ENCODE measurements at places on chromosomes 5 and 9.

GRCh38 chr9:112119225-112120029 is 55.7 kb downstream of the SUSD1 start:
- no peak for DNase-seq

DNA sequence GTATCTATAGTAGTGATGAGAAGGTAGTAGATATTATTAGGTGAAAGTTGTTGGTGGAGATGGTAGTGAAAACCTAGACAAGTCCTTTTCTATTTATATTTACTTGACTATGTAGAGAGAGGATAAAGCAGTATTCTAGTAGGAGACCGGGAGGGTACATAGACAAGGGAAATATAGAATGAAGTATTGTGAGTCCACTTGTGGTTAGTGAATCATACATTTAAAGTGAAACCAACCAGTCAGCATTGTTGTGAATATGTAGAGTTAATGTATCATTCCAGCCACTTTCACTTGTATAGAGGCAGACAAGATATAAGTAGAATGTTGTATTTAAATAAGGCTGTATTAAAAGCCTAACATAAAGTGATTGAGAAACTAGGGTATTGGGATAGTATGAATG is 1711.3 kb upstream of the ACO1 start:
- DNase-seq, result no peak

DNA sequence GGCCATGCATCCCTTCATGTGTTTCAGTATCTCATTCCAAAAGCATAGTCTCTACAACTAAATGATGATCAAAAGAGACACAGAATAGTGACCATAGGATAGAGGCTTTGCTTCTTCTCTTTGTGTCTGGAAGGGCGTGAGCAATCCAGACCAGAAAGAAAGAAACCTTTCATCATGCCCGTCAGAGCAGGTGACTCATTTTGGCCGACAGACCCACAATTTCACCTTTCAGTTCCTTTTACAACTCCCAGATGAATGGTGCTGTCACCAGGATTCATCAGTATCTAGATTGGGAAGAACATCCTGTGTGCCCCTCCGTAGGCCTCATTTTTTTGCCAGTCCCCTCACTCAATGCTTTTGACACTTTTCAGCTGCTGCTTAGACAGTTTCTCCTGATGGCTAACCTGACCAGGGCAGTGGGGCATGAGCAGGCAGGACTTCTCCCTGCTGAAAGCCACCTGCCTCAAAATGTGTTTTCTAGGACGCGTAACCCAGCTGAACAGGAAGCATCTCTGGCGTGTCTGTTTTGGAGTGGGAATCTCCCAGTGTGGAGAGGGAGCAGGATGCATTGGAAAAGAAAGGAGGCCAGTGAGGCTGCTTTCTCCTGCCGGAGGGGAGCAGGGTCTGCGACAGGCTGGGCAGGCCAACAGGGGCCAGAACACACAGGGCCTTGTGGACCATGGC is 21.2 kb downstream of the ABLIM3 start:
- no peak for DNase-seq

DNA sequence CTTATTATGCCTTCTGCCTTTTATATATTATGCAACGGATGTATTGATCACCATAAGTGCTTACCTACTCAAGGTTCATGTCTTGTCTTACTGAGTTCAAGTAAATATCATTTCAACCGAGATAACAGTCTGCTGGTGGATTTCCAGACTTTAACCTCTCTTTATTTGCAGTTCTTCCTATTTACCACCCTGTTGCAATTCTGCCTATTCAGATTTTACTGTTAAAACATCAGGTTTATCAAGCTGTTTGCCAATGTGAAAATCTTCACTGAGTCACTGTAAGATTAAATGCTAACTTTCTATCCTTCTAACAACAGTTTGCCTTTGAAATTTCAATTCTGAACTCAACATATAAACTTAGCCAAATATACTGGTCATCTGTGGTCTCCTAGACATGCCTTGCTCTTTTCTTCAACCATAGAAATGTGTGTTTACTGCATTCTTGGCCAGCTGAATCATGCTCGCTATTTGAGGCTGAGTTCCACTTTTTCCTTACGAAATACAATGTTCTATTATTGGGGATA is 471.7 kb upstream of the RORB start:
- DNase-seq, result no peak

GRCh38 chr5:179536676-179537075 is 13.7 kb upstream of the RUFY1 start:
- DNase-seq, result no peak

DNA sequence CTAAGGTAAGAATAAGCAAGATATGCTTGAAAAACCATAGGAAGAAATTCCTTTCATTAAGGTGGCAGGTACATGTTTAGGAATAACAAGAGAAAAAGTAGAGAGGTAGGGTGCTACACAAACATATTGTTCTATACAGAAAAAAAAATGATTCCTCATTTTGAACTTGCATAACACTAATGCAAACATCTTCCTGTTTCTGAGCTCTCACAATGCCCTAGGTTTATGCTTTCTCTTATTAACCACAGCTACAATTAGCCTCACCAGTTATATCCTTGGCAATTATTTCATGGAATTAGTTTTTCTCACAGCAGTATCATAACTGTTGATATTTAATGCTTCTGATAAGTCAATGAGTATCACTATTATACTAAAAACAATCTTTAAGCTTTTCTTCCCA is 20.7 kb downstream of the CEMIP2 start:
- no peak for DNase-seq

- DNase-seq, result no peak
These were observed 734 bp downstream of the SKP1 start for GRCh38 chr5:134175921-134176510.

- DNase-seq, result peak; percentile 84
These were observed 111.8 kb downstream of the CARTPT start for GRCh38 chr5:71830681-71831539.

DNA sequence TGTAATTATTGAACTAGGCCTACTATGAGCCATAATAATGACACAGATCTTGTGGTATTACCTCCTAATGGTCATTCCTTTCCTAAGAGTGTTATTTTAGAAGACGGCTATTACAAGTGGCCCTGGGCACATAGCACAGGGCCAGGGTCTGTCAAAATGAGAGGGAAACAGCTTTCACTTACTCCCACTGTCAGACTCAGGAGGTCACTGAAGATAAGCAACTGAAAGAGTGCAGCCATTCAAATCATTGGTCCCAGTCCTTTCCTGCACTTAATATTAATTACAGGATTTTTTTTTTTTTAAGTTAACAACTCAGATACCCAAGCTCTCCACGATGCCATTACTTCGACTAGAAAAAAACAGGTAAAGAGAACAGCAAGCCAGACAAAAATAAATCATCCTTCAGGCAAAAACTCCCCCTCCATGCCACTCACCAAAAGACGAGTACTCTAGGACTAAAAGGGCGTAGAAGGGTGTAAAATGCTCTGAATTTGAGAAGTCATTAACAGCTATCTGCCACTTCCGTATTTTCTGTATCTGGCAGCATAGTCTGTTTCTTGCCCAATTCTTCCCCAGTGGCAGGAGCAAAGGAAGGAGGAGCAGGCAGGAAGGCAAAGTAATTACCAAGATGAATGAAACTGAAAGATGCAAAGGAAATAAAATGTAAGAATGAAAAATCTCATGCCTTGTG is 87.4 kb downstream of the ZNF608 start:
- DNase-seq, result no peak

DNA sequence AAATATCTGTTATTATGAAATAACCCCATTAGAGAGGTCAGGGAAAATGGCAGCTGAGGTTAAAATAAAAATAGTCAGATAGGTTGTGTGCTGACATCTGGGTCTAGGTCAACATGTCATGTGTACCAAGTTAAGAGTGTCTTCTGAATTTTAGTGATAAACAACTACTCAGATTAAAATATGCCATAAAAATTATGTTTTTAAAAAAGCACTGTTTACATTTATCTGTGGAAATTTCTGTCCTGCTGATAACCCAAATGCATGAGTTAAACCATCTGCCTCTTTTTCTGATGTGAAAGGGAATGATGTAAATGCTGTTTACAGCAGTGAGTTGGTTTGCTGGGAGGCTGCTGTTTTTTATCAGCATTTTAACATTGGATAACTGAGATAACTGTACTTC is 361.2 kb upstream of the TARS1 start:
- no peak for DNase-seq

DNA sequence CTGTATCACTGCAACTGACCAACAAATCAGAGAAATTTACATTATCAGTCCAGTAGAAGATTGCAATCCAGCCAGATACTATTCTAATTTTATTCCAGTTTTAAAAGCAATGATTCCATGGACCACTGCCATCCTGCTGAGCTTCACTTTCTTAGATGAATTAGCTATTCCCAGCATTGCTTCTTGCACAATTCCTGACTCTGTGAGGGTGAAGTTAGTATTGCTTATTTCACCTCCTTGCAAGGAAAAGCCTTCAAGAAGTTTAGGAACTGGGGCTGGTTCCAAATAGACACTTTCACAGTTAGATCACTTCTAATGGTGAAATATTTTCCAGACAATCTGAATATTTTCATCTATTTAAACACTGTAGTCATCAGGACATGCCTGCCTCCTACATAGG is 338.6 kb upstream of the TNC start:
- no peak for DNase-seq

DNA sequence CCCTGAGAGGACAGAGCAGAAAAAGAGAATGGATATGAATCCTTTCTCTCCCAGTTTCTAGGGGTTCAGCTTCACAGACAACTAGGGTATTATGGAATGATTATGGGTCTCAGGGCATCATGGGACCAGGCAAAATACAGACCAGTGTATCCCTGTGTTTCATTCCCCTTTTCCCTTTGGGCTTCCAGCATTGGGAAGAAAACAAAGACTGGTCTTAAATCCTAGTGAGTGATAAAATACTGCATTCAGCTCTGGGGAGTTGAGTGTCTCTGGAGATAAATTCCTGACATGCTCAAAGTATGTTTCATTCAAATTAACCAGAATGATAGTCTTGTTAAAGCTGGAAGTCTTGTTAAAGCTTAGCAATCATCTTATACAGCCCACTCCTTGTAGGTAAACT is 2.4 kb upstream of the POU4F3 start:
- DNase-seq, result no peak

DNA sequence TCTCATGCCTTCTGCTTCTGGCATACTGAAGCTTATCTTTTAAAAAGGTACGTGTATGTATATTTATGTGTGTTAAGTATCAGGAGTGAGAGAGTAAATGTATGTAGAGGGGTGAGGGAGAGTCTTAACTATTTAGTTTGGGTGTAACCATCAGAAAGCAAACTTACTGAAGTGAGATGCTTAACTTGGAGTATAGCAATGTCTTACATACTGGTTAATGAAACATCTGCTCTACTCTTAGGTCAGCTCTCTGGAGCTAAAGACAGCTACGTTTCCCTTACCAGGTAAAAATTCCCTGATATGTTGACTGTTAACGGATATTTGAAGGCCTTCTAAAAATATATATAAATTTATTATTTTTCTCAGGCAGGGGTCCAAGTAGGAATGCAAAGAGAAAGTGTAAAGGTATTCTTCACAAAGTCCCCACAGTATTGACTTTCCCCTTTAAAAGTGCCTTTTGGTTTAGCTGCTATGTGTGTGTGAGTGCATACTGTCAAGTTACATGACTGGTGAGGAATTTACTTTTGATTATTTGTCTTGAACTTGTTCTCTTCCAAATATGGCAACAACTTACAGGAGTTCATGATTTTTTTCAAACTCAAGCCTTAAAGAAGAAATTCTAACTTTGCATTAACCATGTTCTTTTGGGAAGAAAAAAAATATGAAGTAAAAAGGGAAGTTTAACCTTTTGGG is 12.3 kb upstream of the C5orf24 start:
- no peak for DNase-seq

- DNase-seq, result no peak
These were observed 230.8 kb downstream of the ZNF608 start for GRCh38 chr5:124515497-124516245.

- no peak for DNase-seq
These were observed 13.3 kb upstream of the HSDL2 start for GRCh38 chr9:112366591-112366990.

Data from testis (tissue), 5 donors.